AG09319 (cell line): ENCODE measurements at places on chromosomes 5 and 9.

DNA sequence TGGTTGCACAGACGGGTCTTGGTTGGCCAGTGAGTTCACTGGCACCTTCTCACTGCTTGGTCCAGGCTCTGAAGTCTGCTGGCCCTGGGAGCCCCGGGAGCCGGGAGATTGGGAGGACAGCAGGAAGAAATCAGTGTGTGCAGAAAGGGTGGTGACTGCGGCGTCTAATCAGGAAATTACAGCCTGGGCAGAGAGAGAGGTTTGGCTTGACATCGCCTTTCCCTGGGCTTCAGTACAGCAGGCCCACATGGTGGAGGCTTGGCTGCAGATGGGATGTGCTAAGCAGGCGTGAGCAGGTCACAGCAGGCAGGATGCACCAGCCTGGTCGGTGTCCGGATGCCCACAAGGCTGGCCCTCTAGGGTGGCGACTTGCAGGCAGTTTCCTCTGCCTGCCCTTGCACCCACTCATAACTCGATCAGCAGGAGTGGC is 17.2 kb downstream of the PITX1 start:
- DNase-seq, result no peak

DNA sequence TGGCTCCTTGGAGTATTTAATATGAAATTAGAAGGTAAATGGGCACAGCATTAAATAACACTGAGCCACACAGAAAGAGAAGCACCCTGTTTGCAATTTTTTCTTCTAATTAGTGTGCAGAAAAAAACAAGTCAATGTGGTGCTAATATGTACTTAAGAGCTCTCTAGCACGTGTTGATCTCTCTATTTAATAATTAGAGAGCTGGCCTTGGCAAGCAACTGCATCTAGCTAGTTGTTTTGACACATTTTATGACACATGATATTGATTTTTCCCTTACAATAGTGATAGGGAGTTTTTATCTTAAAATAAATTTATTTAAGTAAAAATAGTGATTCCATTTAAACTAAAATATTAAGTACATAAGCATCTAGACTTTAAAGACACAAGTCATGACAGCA is 54.5 kb upstream of the NUDT12 start:
- no peak for DNase-seq

DNA sequence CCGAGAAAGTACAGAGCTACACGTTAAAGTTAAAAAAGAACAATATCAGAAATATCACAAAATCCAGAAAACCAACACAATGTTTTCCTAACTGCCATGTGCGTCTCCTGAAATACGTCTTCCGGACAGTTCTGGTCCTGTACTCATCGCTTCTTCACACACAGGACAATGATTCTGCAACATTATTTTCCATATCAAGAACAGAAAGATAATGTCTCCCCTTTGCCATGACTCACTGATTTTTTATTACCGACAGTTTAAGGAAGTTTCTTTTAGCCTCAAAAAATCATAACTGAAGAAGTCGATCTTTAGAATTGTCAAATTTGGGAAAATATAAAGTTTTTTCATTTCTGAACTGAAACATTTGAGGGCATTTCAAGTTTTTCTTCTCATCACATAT is 2.5 kb downstream of the TBC1D9B start:
- DNase-seq, result no peak

- DNase-seq, result no peak
Observed at GRCh38 chr5:52262844-52263243, 524.9 kb upstream of the ITGA1 start.

DNA sequence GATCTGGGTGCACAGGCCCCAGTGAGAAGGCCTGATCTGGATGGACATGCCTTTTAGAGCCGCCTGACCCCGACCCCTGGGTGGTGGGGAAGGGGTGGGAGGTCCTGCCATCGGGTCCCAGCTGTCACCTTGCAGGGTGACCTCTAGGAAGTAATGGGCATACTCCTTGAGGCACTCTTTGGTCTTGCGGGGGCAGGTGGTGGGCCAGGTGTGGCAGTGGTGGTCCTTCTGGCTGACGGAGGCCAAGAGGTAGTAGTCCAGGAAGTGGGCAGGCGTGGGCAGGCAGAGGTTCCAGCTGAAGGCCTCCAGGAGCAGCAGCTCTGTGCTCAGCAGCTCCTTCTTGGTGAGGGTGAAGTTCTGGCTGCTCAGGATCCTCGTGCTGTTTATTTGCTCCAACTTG is 30.0 kb downstream of the FABP6 start:
- no peak for DNase-seq

GRCh38 chr5:53006911-53007890 is 18.0 kb downstream of the ITGA2 start:
- DNase-seq, result no peak

DNA sequence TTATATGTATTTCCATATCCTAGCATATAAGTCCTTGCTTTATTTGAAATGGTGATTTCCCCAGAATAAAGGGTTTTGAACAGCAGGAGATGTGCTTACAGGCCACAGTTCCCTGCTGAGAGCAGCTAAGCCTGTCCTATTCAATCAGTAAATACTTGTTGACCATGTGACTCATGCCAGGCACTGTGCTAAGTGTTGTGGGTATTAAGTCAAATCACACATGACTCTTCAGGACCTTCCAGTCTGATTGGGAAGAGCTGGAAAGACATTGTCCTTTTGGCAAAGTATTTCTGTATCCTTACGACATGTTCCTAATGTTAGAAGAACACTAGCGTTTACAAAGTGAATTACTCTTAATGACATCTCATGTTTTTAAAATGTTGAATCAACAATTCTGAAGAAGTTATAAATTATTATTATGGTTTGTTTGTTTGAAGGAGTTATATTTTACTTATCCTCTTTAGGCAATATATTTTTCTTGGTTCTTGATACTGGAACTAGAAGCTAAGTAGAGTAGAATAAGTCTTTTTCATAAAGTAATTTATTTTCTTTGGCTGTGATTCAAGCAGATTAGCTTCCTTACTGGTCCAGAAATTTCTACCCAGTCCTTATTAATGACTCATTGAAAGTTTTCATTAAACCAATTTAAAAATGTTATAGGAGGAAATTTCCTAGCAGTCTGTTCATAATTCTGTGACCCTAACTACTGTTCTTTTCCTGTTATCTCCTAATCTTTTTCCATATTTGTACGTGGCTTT is 82.1 kb downstream of the GAPVD1 start:
- DNase-seq, result peak; percentile 5

GRCh38 chr9:127114606-127115005 is 7.8 kb downstream of the ANGPTL2 start:
- DNase-seq, result no peak

GRCh38 chr9:19488721-19489120 is 79.9 kb downstream of the ACER2 start:
- DNase-seq, result no peak

DNA sequence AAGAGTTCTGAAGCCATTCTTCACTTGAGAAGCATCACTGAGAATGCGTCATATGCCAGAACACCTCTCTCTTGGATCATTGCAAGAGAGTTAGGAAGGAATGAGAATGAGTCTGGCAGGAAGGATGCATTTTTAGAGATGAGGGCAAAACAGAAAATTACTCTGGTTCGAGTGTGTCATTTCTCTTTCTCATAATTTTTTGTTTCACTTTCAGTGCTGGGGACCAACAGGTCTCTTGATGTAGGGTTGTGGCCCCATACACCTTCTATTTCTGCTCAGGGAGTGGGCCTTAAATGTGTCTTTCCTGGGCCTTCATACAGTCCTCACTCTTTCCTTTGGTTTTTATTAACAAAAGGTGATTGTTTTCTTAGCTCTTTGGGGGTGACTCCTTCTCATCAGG is 302.4 kb downstream of the NR3C1 start:
- no peak for DNase-seq

GRCh38 chr9:19728101-19728500 is 60.7 kb downstream of the SLC24A2 start:
- DNase-seq, result no peak

GRCh38 chr5:39005566-39006232 is 68.5 kb downstream of the RICTOR start:
- no peak for DNase-seq
